ENCODE measurements at places on chromosomes 7 and 10.
A peak's percentile ranks its signal among the peaks of the same experiment; 100 is the strongest.

DNA sequence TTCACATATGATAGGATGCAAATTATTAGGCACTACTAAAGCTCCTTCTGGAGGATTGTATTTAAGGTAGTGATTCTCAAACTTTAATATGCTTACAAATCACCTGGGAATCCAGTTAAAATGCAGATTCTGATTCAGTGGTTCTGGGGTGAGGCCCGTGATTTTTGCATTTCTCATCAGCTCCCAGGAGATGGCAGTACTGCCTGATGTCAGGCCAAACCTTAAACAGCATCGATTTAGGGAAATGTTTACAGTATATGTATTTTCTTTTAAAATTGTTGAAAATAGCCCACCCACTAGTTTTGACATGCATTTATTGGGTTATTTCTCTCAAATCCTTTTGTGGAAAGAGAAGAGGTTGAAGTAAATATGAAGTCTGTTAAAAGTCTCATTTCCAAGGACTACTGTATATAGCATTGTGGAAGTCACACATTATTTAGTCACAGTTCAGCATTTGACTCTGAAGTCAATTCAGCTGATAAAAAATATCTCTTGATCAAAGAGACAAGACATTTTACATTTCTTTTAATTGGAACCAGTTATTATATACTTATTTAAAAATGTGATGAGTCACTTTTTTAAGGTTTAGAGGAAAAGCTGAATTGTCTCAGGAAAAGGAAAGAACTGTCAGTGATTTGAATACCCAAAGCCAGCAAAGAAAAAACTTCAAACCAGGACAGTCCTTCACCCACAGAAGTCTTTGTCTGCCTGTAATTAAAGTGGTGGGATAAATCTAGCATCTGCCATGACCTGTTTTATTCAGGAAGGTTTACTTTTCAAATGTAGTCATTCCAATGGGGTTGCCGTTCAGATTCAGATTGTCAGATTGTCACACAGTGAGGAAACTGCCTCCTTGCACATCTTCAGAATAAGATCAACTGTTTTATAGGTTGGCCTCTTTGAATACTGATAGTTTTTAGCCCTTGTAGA, 21.1 kb upstream of the HBP1 start:
- peak; percentile 44 for DNase-seq

- no peak for DNase-seq
These were observed 409.3 kb downstream of the PARD3 start for GRCh38 chr10:34405611-34406462.

- DNase-seq: no peak
These were observed 49.2 kb downstream of the IQUB start for GRCh38 chr7:123485187-123485586.

DNA sequence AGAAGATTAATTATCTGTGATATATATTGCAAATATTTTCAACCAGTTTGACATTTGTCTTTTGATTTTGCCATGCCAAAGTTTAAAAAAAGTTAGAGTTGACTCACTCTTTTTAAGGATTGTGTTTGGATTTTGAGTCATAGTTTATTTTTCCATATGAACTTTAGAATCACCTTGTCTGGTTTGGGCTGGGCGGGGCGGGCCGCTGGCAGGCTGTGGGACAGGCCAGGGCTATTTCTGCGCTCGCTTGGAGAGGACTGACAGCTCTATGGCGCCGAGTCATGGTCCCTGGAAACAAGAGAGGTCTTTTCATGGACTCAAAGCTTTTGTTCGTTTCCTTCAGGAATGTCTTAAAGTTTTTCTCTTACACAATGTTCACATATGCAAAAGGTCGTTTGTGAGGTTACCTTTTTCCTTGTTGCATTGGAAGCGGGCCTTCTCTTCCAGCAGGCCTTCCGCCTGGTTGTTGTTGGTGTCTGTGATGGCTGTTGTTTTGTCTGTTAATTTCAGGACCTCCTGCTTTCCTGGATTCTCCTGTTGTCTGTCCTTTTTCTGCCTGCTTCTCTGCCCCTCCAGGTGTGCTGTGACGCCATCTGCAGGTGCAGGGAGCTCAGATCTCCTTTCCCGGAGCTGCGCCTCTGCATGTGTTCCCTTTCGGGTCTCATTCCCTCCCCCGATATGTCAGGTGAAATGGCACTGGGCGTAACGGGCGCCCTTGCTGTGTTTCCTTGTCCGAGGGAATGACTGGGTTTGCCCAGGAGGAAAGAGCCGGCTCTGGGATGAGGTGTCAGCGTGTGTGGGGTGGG, 53.8 kb downstream of the INPP5A start:
- no peak for DNase-seq

GRCh38 chr10:101292194-101293006, 61.6 kb upstream of the BTRC start:
- DNase-seq: no peak
